Immature natural killer cell (primary cell): ENCODE measurements at places on chromosomes 6 and 20. TPM values are rescaled to one million over a fixed set of nuclear protein-coding genes. Genes with fewer than 3 reads are reported as not detected.

GRCh38 chr20:2051946-2052345, 49.7 kb upstream of the STK35 start:
- no peak overlapping the region for H3K27ac ChIP-seq
- H3K27me3 ChIP-seq, result peaks cover 3% of the 10 kb centered on the region
- DNase-seq, result no peak
- H3K4me3 ChIP-seq, result no peak overlapping the region

TPX2 gene
- 3.0 TPM for polyA plus RNA-seq

- no peak for DNase-seq
- no peaks in the 10 kb centered on the region for H3K36me3 ChIP-seq
- no peaks in the 10 kb centered on the region for H3K27me3 ChIP-seq
Observed at GRCh38 chr6:14880677-14881076, 365.2 kb upstream of the JARID2 start.

BPI gene
- not detected for polyA plus RNA-seq

DNA sequence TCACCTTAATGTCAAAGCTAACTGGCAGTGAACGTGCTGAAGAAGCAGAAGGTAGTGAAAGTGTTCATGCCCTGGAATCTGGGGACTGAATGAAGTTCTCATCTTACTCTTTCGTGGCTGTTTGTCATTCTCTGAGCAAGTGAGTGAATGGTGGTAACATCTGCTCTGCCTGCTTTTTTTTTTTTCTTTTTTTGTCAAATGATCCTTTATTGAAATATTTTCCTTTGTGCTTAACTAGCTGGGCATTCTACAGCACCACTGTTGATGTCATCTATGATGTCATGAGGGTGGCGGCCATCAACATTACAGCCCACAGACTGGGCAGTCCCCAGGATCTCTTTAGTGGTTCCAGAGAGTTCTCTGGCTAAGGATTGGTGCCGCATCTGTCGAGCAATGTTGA, 65.2 kb downstream of the RIN2 start:
- H3K27ac ChIP-seq, result no peak overlapping the region
- H3K36me3 ChIP-seq, result no peaks in the 10 kb centered on the region
- no peaks in the 10 kb centered on the region for H3K27me3 ChIP-seq
- no peak for DNase-seq
- H3K4me3 ChIP-seq, result no peak overlapping the region

- no peak for DNase-seq
- H3K4me1 ChIP-seq, result no peaks in the 10 kb centered on the region
- peaks cover 6% of the 10 kb centered on the region for H3K27me3 ChIP-seq
- no peaks in the 10 kb centered on the region for H3K36me3 ChIP-seq
- no peak overlapping the region for H3K27ac ChIP-seq
Observed at GRCh38 chr6:39593646-39594045, 131.6 kb downstream of the KIF6 start.

MUCL3 gene
- polyA plus RNA-seq, result not detected

GRCh38 chr20:48052475-48052835, 267.2 kb upstream of the SULF2 start:
- peaks cover 9% of the 10 kb centered on the region for H3K27me3 ChIP-seq
- no peaks in the 10 kb centered on the region for H3K36me3 ChIP-seq
- H3K27ac ChIP-seq, result no peak overlapping the region
- no peak overlapping the region for H3K4me3 ChIP-seq
- DNase-seq, result no peak

FAM83C gene
- not detected for polyA plus RNA-seq

DNA sequence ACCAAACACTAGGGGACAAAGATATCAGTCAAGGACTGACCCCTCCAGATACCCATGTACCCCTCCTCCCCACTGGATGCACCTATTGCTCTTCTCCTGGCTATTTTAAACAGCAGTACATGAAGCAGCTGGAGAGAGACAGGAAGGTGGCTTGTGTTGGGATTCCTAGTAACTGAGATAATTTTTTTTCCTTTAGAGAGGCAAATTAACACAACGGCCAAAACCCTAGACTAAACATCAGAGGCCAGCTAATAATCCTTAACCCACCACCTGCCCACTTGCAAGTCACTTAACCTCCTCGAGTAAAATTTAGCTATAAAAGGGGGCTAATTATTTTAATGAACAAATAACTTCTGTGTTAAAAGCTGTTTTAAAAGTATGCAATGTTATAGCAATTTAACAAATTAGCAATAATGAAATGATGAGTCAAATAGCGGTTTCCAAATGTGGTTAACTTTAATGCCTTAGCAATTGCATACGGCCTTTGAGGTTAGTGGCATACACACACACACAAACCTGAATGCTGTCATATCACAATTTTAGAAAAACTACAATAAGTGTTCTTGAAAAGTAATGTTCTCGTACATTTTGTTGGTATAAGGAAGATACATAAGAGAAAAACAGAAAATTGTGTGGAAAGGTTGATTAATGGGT, 151.7 kb downstream of the FRK start:
- DNase-seq, result no peak
- H3K36me3 ChIP-seq, result no peaks in the 10 kb centered on the region
- H3K27ac ChIP-seq, result no peak overlapping the region
- no peak overlapping the region for H3K4me3 ChIP-seq
- peaks cover 4% of the 10 kb centered on the region for H3K27me3 ChIP-seq

GRCh38 chr20:9262653-9263194, 193.8 kb downstream of the PLCB4 start:
- no peaks in the 10 kb centered on the region for H3K27me3 ChIP-seq
- DNase-seq, result no peak
- no peaks in the 10 kb centered on the region for H3K36me3 ChIP-seq
- H3K27ac ChIP-seq, result no peak overlapping the region
- no peaks in the 10 kb centered on the region for H3K4me1 ChIP-seq

C6orf132 gene
- polyA plus RNA-seq, result 0.10 TPM

GRCh38 chr6:52360028-52360427, 1.9 kb upstream of the PAQR8 start:
- H3K4me3 ChIP-seq, result no peak overlapping the region
- no peaks in the 10 kb centered on the region for H3K36me3 ChIP-seq
- H3K27ac ChIP-seq, result peak overlapping the region; percentile 96

DNA sequence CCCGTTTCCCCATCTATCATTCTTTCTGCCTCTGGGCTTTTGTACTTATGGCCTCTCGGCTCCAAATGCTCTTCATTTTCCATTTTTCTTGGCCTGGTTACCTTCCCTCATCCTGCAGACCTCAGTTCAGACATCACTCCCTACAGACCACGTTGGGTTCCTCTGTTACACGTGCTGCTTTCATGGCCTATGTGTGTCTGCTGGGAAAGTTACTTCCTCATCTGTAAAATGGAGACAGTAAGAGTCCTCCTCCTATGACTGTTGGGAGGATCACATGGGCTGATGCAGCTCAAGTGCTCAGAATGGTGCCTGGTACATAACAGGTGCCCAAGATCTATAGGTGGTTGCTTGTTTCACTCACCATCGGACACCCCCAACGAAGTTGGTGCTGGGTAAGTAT, 13.5 kb downstream of the KCNK17 start:
- no peak for DNase-seq
- H3K36me3 ChIP-seq, result no peaks in the 10 kb centered on the region
- H3K4me1 ChIP-seq, result peaks cover 8% of the 10 kb centered on the region
- no peak overlapping the region for H3K27ac ChIP-seq
- H3K4me3 ChIP-seq, result no peak overlapping the region

DNA sequence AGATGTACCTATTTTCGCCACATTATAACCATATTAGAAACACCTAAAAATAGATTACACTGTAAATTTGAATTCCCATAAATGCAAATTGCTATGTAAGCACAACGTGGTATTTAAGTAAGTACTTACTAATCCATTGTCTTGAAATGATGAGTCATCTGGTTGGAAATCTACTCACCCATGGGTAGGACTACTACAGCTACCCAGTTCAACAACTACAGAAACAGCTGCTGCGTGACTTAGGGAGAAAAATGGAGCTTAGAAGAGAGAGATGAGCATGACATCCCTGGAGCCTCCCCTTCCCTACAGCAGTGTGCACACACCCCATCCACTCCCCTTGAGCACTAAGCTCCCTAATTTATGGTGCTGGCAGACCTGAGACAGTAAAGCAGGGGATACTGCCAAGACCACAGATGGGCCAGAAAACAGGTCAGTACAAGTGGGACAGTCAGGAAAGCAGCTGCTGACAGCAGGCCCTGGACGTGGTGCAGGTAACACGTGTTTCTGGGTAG, 26.9 kb downstream of the RRAGD start:
- no peak overlapping the region for H3K4me3 ChIP-seq
- H3K36me3 ChIP-seq, result no peaks in the 10 kb centered on the region
- peaks cover 11% of the 10 kb centered on the region for H3K27me3 ChIP-seq
- no peaks in the 10 kb centered on the region for H3K4me1 ChIP-seq

- H3K27me3 ChIP-seq, result peaks cover 5% of the 10 kb centered on the region
- DNase-seq, result no peak
- H3K36me3 ChIP-seq, result no peaks in the 10 kb centered on the region
- H3K4me1 ChIP-seq, result no peaks in the 10 kb centered on the region
- no peak overlapping the region for H3K27ac ChIP-seq
Observed at GRCh38 chr6:134680021-134680420, 269.9 kb downstream of the ALDH8A1 start.

- DNase-seq, result no peak
- H3K4me1 ChIP-seq, result peaks cover 12% of the 10 kb centered on the region
- H3K4me3 ChIP-seq, result no peak overlapping the region
- peaks cover 3% of the 10 kb centered on the region for H3K36me3 ChIP-seq
Observed at GRCh38 chr20:3135507-3136070, 24.1 kb downstream of the FASTKD5 start.

POLR3F gene
- 4.4 TPM for polyA plus RNA-seq

DNA sequence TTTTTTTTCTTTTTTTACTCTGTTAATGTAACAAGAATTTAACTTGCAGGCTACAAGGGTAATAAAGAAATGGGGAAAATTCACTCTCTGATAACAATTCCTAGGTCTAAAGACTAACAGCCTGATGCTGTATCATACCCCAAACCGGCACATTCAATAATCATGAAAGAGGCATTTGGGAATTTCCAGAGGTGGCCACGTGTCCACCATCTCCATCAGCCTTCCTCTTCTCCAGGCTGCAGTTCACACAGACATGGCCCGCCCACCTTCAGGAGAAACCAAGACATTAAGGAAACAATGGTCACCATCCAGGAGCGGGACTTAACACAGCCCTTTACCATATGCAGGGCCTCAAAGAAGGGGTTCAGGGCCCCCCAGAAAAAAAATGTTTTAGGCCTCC, 44.8 kb downstream of the PDE10A start:
- H3K4me1 ChIP-seq, result no peaks in the 10 kb centered on the region
- no peaks in the 10 kb centered on the region for H3K27me3 ChIP-seq
- no peak overlapping the region for H3K4me3 ChIP-seq
- H3K27ac ChIP-seq, result no peak overlapping the region

- H3K27ac ChIP-seq, result no peak overlapping the region
- H3K4me1 ChIP-seq, result peaks cover 7% of the 10 kb centered on the region
- H3K27me3 ChIP-seq, result no peaks in the 10 kb centered on the region
Observed at GRCh38 chr6:6816716-6817115, 228.2 kb downstream of the LY86 start.

DNA sequence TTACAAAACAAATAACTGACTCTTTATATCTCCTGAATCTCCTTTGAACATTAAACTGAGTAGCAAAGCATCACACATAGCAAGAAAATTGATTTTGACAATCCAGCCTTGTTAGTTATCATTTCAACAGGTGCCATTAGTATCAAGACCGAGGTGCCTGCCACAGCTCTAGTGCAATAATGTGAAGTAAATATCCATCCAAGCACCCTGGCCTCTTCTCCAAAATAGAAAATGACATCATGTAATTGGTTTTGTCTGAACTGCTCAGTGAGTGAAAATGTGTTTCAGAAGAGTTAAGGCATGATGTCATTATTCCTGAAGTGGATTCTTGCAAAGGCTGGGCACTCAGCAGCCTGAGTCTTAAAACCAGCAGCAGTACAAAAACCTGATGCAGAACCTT, 341.4 kb downstream of the PLCB1 start:
- H3K4me1 ChIP-seq, result peaks cover 36% of the 10 kb centered on the region
- H3K27me3 ChIP-seq, result no peaks in the 10 kb centered on the region
- DNase-seq, result no peak
- no peak overlapping the region for H3K27ac ChIP-seq

DNA sequence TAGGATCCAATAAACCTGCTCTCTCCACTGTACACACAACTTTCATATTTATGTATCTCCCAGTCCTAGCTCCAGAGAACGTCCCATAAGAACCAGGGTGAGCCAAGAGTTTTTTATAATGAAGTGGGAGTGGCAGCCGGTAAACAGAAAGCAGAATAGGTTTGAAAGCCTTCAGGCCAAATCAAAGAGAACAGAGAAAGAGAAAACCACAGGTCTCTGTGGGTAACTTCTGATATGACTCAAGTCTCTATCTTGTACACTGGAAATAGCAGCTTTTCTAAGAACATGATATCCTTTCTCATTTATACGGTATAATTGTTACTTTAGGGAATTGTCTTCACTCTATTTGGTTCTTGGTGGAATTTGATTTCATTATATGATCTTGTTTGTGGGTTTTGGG, 273.6 kb downstream of the PACRG start:
- no peaks in the 10 kb centered on the region for H3K36me3 ChIP-seq
- H3K27me3 ChIP-seq, result no peaks in the 10 kb centered on the region
- no peak for DNase-seq
- no peak overlapping the region for H3K27ac ChIP-seq
- H3K4me1 ChIP-seq, result no peaks in the 10 kb centered on the region

CDH4 gene
- polyA plus RNA-seq, result not detected

DNA sequence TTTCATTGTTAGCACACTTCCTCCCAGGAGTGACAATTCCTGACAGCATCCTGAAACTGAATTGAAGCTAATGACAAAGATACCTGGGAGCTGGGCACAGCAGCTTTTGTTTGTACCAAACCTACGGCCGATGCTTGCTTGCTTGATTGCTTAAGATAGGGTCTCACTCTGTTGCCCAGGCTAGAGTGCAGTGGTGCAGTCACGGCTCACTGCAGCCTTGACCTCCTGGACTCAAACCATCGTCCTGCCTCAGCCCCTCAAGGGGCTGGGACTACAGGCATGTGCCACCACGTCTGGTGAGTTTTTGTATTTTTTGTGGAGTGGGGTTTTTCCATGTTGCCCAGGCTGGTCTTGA, 84.7 kb upstream of the SCP2D1 start:
- no peaks in the 10 kb centered on the region for H3K27me3 ChIP-seq
- H3K36me3 ChIP-seq, result no peaks in the 10 kb centered on the region
- peaks cover 21% of the 10 kb centered on the region for H3K4me1 ChIP-seq
- H3K27ac ChIP-seq, result no peak overlapping the region
- DNase-seq, result no peak
- H3K4me3 ChIP-seq, result no peak overlapping the region
